SIG-M5 (cell line): ENCODE measurements at places on chromosomes 16 and 17.

- no peak for DNase-seq
These were observed 33.7 kb upstream of the PVALEF start for GRCh38 chr17:81131486-81132196.

DNA sequence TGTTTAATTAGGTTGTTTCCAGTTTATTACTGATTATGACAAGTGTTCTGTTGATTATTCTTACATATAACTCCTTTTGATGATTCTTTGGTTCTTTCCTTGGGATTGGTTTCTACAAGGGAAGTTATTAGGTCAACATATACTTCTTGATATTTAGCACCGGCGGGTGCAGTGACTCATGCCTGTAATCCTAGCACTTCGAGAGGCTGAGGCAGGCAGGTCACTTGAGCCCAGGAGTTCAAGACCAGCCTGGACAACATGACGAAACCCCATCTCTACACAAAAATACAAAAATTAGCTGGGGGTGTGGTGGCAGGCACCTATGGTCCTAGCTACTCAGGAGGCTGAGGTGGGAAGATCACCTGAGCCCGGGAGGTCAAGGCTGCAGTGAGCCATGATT lies 120.2 kb upstream of the HAS3 start:
- DNase-seq, result no peak

GRCh38 chr17:27572665-27573064 lies 58.3 kb upstream of the LGALS9 start:
- DNase-seq, result no peak

DNA sequence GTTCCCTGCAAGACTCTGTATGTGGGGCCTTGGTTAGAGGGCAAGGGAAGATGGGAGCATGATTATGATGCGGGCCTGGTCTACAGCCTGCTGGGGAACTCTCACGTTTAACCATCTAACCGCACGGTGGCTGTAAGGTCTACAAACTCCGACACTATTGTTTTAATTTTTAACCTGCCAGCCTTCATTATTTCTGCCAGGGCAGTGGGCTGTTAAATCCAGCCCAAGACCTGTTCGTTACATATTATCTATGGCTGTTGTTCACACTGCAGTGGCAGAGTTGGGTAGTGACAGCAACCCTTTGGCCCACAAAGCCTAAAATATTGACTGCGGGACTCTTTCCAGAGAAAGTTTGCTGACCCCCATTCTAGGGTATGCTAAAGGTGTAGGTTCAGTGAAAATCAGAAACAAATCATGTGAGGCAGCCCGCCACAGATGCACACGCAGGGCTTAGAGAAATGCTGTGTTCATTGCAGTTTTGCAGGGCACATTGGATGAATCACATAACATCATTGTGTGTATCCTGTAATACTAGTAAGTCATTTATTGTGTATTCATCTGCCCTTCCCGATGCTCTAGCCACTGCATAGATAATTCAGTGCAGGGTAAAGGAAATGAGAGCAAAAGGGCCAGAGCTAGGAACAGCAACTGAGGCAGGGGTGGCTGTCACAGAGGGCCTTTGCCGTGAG lies 14.3 kb downstream of the SNX29 start:
- no peak for DNase-seq

DNA sequence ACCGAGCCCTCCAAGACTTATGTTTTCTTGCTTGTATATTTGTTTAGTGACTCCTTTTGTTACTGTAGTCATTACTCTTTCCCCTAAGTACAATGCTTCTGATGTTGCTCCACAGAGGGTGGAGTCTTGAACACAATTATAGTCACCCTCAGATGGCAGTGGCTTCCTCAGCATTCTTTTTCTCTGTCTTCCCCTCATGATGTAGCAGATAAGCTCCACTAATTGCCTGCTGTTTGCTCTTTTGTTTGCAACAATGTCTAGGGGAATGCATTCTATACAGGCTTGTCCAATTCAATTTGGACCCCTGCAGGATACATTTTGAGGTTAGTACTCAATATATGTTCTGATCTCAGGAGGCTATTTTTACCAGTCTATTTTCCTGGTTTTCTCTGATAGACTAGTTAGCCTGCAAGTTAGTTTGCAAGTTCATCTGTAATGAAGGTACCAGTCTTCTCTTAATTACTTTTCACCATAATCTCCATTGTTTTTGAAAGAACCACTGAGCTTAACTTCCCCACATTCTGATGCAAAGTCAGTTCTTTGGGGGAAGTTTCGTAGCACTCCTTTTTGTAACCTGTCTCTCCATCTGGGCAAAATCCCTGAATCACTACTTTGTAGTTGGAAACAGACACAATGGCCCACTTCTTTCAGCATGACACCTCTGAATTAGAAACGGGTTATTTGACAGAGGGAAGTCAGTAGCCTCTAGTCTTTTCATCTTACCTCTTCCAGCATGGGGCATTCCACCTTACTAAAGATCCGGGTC lies 1509.2 kb downstream of the CDH11 start:
- no peak for DNase-seq

GRCh38 chr17:43212641-43213490 lies 1.2 kb downstream of the TMEM106A start:
- DNase-seq, result no peak

DNA sequence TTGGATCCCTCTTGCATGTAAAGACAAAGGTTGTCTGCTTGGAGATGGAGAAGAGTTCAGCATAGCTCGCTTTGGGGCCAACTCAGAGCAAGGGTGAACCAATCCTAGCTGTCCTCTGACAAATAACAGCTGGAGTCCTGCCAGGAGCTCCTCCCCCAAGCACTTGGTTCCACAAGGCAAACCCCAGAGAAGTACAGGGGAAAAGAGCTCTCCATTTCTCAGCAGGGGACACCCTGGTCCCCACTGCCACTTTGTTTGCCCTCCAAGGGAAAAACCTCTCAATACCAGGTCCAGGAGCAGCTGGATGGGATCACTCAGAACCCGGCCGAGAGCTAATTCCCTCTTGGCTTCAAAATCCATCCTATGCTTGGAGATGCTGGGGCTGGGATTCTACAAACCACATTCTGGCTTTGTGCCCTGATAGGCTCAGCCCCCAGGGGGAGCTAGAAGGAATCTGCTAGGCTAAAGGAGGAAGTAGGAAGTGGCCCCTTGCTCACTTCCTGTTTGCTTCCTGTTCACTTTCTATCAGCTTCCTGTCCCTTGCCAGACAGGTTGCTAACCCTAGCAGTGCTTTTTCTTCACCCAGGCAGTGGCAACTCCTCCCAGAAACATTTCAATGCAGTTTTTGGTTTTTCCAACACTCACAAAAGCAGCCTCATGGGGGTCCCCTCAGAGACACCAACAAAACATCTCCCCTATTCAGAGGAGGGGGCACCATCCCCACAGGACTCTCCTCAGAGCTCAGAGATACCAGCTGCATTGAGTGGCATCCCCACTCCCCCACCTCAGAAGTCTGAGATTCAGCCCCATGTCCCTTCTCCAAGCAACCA lies 30.7 kb downstream of the CDRT4 start:
- no peak for DNase-seq

GRCh38 chr17:13384626-13385025 lies 217.1 kb downstream of the HS3ST3A1 start:
- no peak for DNase-seq

GRCh38 chr17:6088141-6088540 lies 18.0 kb downstream of the WSCD1 start:
- DNase-seq, result no peak

GRCh38 chr17:69223809-69224208 lies 4.8 kb downstream of the ABCA10 start:
- no peak for DNase-seq

- DNase-seq, result no peak
These were observed at the start of gene TLCD2 for GRCh38 chr17:1709971-1710806. TSS of gene TLCD2 (minus strand) at chr17:1710377. CDS start at chr17:1710242, 135 bp downstream.

- no peak for DNase-seq
These were observed 38.0 kb downstream of the TMEM132E start for GRCh38 chr17:34617398-34617797.

- no peak for DNase-seq
These were observed 71.8 kb downstream of the IRF8 start for GRCh38 chr16:85970738-85971137.

GRCh38 chr16:12425134-12425941 lies 378.3 kb downstream of the CPPED1 start:
- DNase-seq, result no peak

DNA sequence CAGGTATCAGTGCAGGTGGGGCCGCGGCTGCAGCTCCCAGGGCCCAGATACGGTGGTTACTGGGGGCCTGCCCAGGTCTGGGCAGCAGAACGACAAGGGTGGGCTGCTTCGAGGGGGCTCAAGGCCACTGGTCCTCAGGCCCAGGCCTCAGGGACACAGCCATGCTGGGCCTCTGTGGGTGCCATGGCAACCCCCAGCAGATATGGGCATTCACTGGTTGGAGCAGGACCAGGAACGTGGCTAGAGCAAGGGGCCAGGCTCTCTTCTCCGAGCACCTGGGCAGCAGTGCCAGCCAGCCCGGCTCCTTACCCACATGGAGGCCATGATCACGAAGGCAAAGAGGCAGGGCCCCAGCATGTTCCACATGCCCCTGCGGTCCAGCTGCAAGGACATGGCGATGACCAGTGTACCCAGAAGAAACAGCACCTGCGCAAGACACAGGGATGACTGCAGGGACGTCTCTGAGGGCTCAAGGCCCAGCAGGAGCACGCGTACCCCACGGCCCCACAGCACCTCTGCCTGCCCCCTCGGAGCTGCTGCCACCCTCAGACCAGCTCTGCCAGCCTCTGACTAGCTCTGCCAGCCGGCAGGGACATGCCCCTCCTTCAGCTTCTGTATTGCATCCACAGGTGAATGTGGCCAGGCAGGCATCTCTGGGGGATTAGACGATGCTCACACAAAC lies 2.1 kb upstream of the MRPL28 start:
- DNase-seq, result no peak

GRCh38 chr16:10485159-10485558 lies 95.2 kb downstream of the EMP2 start:
- no peak for DNase-seq

GRCh38 chr17:61351745-61352407 lies 47.8 kb upstream of the TBX2 start:
- no peak for DNase-seq

GRCh38 chr16:12120217-12120981 lies 143.9 kb downstream of the SNX29 start:
- no peak for DNase-seq

DNA sequence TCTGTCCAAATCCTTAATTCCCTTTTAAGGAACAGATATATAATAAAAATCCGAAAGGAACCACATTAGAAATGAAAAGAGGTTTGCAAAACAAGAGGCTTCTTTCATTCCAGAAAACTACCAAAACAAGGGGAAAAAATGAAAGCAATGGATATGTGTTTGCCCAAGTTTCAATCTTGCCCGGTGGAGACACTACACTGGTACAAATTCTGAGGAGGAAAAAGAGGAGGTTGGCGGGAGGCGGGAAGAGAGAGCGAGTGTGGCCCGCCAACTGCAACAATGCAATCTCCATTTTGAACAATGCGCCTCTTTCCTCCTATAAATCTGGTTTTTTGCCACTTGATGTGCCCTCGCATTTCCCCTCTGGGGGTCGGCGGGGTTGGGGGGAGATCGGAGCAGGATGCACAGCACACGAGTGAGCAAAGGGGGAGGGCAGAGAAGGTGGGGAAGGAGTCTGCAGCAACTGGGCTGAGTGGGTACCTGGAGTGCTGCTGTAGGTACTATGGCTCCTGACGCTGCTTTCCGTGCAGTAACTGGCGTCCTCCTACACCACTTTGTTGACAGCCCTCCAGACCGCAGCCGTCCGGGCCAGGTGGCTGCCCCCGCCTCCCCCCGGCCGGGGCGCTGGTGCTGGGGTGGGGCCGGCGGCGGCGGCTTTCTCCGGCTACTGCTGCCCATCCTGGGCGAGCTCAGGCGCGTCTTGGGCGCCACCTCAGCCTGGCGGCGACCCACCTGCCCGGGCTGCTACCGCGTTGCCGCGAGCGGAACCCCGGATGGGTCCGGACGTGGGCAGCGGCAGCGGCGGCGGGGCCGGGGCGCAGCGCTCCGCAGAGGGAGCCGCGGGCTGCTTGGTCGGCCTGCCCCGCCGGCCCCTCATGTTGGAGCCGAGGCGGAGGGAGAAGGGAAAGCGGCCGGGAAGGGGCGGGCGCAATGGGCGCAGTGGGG lies 93.8 kb upstream of the PLEKHM1 start:
- no peak for DNase-seq

DNA sequence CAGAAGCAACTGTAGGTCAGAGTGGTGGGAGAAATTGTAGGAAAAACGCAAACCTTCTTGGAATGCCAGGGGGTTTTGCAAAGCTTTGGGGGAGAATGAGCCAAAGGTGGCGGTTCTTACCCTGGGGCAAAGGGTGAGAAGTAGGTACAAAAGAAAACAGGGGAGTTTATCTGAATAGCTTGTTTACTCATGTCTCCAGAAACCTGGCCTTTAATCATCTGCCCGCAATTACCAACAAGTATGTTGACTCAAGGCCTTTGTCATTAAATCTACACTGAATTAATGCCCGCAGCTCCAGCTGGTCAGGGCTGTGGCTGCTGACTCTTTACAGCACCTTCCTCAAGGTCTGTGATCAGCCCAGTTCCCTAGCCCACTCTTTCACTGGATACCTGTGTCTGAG lies 320.1 kb downstream of the CBLN1 start:
- no peak for DNase-seq

DNA sequence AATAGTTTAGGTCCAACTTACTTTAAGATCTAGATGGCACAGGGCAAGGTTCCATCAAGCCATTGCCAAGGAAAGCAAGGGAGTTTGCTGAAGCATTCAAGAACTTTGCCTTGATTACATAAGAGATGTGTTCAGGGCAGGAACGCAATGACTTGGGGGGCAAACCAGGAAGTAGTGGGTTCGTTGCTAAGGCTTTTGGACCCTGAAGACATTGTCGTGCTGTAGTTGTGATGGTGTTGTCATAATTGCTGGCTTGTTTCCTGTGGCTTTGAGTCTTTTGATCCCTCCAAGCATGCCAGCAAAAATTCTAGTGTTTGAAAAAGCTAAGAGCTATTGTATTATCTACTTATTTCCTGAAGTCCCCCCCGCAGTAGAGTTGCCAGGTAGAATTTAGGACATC lies 70.7 kb upstream of the HNF1B start:
- no peak for DNase-seq

DNA sequence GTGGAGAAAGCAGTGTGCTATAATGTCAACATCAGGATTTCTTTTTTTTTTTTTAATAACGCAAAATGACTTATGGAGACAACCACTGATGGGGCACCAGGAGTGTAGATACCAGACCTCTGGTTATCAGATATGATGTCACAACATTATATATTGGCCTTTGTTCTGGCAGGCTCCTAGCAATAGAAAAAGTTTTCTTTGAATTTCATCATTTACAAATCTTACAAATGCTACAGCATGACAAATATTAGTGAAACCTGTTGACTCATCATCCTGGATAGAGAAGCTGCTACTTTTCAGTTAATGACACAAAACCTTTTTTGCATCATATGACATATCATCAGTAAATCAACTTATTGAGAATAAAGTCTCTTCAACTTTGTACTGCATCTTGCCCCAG lies 6.1 kb downstream of the THUMPD1 start:
- no peak for DNase-seq

GRCh38 chr16:80718480-80719220 lies 85.7 kb downstream of the CDYL2 start:
- no peak for DNase-seq

GRCh38 chr17:32361270-32361669 lies 11.3 kb downstream of the ZNF207 start:
- no peak for DNase-seq

- DNase-seq, result no peak
These were observed 9.2 kb downstream of the SKAP1 start for GRCh38 chr17:48420823-48421222.
